ENCODE measurements at places on chromosomes 6 and 20.

DNA sequence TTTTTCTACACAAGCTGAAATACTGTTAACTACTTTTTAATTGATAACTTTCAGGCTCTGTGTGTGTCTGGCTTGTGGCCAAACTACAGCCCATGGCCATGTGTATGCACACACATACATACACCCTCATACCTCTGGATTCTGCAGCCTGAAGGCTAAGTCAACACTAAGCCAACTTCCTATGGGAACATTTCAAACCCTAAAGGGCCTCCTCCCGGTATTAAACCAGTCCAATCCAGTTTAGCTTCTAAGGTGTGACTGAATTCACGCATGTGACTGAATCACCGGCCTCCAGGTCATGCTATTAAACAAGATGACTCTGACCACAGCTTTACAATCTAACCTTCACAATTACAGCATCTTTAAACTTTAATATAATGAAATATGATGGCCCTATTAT is 20.7 kb upstream of the DST start:
- peak; percentile 35 for DNase-seq

DNA sequence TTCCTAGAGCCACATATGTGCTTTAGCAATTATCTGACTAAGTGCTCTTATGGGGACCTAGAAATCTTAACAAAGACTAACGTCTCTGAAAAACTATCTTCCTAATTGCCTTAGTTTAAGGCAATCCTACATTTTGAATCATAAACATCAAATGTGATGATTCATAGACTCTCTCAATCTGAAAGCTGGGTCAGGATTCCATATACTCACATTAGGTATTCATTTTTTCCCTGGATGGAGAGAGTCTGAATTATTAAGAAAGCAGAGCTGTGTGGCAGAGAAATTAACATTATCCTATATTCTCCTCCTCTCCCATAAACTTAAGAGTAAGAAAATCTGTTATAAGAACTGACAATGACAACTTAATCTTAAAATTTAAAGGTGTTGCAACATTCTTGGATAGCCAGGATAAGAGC is 1.6 kb upstream of the PRL start:
- DNase-seq: peak; percentile 7

GRCh38 chr20:38168791-38169589 is 3.9 kb upstream of the TGM2 start:
- no peak for DNase-seq

DNA sequence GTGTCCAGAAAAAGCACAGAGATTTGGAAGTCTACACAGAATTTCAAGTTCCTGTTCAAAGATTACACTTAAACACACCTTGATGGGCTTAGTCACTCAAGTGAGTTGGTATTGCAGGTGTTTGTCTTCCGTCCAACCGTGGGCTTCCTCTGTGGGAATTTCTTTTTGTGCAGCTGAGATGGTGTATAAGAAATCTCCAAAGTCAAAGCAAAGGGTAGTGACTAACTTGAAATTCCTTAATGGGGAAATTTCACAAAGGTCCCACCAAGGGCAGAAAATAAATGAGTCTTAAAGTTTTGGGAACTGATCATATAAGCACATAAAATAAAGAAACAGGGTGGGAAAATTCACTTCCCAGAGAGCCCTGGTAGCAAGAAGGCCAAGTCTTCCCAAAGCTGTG is 102.0 kb upstream of the TNFAIP3 start:
- peak; percentile 27 for DNase-seq

DNA sequence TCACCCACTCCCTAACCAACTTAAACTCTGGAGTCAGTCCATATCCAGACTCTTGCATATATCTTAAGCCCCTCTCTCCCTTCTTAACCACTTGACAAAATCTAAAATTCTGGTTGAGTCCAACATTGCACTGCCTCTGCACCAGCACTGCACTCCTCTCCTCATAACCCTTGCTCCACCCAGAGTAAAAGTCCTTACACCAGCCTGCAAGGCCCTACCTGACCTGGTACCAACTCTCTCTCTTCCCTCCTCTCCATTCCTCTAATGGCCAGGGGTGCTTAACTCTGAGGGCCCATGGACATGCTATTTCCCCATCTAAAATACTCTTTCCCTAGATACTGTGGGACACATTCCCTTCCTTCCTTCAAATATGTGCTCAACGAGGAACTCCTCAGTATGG is 21.0 kb downstream of the STX7 start:
- DNase-seq: no peak

DNA sequence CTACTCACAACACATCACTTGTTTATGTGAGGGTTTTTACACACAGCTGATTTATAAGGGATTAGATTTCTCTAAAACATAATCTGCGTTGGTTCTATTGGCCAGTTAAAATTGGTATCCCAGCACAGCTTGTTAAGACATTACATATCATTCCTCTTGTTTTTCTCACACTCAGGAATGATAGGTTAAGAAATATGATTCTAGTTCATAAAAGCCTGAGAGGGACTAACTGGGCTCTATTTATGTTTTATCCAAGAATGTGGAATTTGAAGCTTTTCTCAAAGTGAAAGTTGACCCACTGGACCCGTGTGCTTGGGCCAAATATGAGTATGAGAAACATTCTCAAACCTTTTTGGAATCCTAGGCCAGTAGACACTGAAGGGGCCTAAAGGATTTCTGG is 117.3 kb downstream of the TMEM170B start:
- DNase-seq: no peak

DNA sequence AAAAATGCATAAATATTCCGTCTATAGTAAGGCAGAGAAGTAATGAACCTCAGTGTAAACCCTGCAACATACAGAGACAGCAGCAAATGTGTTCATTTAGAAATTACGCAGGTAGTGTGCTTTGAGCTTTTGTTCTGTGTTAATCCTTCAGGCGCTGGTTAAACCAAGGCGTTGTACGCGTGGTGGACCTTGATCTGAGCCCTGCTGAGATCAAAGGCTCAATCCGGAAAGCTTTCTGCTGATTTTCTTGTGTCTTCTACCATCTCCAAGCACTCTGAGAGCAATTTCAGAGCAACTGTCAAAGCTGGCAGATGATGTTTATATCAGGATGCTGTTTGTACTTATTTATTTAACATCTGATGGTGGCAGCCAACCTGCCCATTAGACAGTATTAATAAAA is 382.8 kb downstream of the CDH26 start:
- no peak for DNase-seq

Measured in fibroblast of mammary gland (primary cell).